ENCODE measurements at places on chromosomes 5 and 9.

DNA sequence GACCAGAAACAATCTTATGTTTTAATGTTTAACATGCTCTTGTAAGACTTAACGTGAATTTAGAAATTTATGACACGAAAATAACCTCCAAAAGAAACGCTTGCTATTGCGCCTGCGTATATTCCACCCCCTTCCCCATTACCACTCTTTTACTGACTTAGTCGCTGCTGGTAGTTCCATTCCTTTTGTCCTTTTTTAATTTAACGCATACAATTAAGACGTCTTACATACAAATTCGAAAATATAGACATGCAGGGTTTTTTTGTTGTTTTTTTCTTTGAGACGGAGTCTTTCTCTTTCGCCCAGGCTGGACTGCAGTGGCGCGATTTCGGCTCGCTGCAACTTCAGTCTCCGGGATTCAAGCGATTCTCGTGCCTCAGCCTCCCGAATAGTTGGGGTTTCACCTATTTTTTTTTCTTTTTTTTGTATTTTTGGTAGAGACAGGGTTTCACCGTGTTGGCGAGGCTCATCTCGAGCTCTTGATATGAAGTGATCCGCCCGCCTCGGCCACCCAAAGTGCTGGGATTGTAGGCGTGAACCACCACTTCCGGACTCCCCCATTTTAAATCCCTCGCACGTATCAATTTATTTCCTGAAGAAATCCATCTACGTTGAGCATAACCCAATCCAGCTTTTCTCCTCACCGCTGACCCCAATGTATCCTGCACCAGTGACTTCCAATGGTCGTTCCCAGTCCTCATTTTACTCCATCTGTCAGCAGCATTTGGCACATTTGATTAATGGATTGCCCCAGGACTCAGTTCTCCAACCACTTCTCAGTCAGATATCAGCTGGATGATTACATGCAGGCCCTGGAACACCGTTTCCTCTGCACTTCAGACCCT, 684 bp upstream of the MED7 start:
- DNase-seq: peak; percentile 9

- no peak for DNase-seq
Measured at GRCh38 chr9:18766989-18767550, 265.9 kb downstream of the SAXO1 start.

DNA sequence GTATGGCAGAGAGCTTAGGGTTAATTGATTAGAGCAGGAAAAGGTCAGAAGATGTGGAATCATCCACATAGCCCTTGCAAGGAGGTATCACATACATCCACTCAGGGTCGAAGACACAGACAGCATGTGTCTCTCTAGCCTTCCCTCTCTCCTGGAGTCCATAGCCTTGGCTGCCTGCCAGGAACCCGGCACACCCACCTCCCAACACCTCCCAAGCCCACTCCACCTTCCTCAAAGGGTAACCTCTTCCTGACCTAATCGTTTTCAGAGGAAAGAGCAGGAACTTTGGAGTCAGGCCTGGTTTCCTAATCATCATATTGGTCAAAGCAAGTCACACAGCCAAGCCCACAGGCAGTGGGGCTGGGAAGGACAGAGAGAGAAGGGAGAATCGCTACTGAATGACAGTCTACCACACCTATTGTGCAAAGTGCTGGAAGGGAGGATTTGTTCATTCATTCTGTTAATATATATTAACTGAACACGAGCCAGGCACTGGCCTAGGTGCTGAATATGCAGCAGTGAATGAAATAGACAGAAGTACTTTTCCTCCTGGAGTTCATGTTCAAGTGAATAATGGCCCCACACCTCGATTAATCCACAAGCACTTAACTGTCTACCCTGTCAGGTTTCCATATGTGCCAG, 107.8 kb downstream of the KCNIP1 start:
- DNase-seq: peak; percentile 47

DNA sequence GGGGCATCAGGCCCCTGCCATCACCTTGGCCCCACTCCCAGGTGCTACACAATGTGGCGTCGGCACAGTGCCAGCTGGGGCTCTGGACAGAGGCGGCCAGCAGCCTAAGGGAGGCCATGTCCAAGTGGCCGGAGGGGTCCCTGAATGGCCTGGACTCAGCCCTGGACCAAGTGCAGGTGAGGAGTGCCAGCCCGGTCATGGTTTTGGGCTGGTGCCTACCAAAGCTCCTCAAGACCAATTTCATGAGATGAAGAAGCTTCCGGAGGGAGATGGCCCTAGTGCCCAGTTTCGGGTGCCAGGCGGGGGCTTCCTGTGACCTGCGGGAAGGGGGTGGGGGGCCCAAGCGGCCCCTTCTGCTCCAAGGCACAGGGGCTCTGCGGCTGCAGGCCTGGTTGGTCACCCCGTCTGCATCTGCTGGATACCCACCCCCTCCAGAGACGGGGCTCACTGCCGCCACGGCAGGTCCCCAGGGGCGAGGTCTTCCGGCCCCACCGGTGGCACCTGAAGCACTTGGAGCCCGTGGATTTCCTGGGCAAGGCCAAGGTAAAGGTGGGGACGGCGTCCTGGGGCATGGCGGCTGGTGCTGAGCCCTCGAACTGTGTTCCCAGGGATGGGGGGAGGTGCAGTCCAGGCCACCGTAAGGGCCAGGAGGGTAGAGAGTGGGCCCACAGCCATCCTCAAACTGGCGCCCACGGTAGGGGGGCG, 5.8 kb downstream of the NOXA1 start:
- no peak for DNase-seq

DNA sequence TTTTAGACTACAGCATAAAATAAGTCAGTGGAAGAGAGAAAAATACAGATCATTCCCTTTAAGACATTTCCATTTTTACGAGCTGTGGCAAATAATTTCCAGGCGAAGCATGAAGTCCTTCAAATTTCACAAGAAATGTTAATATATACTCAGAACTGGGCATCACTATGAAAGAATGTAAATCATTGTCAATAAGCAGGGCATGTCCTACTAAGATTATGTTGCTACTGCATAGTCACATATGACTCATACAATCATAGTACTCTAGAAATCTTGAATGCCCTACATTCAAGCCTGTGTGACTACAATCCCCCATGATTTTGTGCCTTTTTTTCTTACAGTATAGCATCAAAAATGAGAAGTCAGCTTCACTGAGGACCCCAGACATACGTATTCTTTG, 485.2 kb upstream of the FTMT start:
- DNase-seq: no peak

GRCh38 chr9:128877852-128878251, 3.9 kb downstream of the KYAT1 start:
- DNase-seq: no peak

DNA sequence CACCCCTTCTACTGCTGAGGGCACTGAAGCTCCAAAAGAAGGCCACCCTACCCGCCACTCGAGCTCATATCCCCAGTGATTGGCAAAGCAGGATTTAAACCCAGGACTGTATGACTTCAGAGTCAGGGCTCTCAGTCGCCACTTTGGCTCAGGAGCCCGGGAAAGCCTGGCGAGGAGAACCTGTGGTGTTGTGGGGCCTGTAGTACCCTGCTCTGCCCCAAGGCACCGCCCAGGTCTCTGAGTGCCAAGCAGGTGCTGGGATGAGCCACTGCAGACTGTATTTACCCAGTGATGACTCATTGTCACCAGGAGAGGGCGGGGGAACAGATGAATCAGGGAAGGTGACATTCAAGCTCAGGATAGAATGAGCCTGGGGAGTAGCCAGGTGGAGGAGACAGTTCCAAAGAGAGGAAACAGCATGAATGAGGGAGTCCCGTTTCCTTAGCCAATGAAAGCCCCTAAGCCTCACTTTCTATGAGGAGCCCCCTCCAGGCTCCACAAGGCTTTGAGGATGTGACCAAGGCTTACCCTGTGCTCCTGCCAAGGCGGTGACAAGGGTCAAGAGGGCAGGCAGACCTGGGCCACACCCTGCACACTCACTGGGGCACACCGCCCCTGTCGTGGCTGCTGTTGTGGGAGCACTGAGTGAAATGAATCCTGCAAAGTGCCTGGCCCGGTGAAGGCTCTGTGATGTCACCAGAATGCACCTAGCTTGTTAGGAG, 17.8 kb upstream of the DPM2 start:
- peak; percentile 71 for DNase-seq

DNA sequence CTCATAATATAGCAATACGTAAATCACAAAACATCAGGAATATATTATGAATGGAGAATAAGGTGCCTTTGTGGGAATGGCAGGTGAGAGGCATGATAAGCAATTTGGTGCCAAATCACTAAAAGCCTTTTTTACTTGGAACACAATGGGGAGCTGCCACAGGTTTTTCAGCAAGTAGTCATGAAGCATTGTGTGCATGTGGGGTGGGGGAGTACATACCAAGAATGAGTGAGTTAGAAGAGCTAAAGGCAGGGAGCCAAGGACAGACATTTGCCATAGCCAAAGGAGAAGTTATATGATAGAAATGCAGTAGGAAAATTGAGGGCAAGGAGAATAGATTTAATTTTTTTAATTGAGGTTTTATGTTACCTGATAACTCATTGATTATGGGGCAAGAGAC, 445.0 kb upstream of the SMC2 start:
- DNase-seq: no peak

DNA sequence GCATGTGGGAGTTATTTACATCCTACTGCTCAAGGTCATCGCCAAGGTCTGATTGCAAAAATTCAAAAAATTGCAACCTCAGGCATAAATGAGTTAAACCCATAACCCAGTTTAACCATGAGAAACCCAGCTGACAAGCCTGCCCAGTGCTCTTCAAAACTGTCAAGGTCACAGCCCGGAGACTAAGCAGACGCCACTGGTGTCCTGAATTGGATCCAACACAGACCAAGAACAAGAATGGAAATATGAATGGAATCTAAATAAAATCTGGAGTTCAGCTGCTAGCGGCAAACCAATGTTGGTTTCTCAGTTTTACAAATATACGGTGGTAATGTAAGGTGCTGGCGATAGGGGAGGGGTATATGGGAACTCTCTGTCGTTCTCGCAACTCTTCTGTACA, 201.5 kb upstream of the MVB12B start:
- DNase-seq: no peak

GRCh38 chr9:100112677-100113336, 13.8 kb downstream of the INVS start:
- no peak for DNase-seq

DNA sequence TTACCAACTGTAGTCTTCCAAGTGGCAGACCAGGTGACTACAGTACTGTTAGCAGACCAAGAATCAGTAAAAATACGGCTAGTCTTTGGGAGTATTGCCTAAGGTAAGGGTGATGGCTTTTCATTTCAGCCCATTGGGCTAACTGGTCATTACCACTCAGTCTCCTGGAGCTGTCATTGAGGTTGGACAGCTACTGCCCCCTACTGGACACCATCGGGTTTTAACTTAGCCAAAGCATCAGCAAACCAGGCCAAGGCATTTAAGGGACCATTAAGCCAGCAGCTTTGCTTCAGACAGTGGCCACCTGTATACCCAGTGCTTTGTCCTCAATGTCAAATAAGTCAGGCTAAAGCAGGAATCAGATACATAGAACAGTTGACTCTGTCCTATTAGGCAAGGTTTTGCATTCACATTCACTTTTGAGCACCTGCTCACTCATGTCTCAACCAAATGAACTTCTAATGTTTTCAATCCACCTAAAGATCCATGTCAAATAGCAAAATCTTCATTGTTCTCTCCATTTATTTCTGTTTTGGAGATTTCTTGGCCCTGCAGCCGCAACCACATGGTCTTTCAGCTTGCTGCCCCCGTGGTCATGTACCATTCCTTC, 117.2 kb downstream of the INVS start:
- peak; percentile 57 for DNase-seq

DNA sequence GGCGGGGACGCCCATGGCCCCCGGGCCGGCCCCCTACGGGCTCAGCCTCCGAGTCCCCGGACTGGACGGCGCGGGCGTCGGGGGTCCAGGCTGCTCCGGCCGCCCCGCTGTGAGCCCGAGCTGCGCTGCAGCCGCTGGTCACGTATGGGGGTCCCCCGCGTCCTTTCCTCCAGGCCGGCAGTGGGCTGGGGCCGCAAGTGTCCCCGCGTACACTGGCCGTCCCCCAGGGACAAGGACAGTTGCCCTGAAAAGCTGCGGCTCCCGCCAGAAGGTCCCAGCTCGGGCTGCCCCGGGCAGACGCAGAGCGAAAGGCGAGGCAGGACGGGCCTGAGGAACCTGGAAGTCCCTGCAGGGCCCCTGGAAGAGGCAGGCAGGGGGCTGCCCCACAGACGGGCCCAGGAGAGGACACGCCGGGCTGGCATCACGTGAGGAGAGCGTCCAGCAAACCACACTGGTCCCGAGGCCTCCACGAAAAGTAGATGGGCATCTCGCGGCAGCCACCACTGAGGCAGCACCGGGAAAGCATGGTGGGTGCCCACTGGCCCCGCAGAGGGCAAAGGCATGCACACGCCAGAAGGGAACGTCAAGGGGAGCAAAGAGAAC, 3.3 kb upstream of the NKD2 start:
- DNase-seq: no peak

DNA sequence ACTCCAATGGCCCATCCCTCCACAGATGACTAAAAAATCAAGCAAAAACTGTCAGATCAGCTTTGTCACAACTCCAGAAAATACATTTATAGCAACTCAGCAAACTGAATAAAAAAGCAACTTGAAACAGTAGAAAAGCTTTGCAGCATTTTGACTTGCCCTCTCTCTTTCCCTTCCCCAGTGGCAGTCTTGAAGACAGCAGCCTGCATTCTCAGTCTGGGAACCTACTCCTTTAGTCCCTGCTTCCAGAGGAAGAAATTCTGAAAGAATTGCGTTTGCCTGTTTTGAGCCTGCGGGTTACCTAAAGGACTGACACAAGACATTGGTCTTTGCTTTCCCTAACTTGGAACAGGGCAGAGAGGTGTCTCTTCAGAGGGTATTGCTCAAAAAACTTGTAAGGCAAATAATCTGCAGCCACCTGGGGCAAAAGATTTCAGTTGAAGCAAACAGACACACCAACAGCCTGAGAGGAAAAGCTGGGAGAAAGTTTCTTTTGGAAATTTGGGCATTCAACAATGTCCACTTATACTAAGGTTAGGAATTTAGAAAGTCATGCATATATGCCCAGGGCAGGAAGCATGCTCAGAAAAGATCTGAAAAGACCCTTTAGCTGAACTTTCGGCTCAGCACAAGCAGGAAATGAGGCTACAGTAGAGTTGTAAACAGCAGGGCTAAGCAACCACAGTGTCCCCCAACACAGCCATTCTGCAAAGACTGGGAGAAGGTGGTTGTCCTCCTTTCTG, 15.2 kb upstream of the SLC35D2 start:
- peak; percentile 42 for DNase-seq

GRCh38 chr9:8659108-8659507, 859.5 kb upstream of the DMAC1 start:
- DNase-seq: no peak
